MG63 (cell line): ENCODE measurements at places on chromosomes 2 and 18. TPM values are rescaled to one million over a fixed set of nuclear protein-coding genes. Genes with fewer than 3 reads are reported as not detected.
A peak's percentile ranks its signal among the peaks of the same experiment; 100 is the strongest.

DNA sequence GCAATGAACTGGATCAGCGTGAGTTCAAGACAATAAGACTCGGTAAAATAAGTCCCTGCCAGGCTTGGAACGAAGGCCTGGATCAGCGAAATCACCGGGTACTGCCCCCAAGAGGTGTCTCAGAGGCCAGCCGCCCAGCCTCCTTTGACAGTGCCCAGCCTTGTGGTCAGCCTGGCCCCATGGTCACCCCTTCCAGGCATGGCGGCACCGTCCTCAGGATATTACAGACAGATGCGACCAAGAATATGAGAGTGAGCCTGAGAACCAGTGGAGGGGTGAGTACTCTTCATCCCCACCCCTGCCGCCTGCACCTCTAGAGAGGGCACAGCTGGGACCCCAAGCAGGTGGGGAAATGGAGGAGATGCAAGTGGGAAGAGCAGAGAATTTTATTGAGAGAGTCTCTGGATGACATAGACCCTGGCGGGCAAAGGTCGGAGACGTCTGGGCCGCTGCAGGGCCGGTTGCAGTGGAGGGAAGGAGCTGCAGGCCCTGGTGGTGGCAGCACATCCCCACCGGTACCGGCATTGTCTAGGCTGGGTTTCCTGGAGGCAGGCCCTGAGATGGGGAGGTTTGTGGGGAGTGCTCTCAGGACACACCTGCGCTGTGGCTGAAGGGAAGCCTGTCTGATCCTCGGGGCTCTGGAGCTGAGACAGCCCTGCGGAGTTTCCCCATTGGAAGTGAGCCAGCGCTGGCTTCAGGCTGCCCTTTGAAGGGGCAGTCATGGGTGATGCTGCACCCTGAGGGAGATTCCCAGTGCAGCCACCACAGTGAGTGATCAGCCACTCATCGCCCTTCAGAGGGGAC lies 190.0 kb downstream of the SEPTIN10 start:
- DNase-seq, result no peak

- no peak for DNase-seq
Measured at GRCh38 chr2:38549851-38550250, 52.9 kb downstream of the HNRNPLL start.

DNA sequence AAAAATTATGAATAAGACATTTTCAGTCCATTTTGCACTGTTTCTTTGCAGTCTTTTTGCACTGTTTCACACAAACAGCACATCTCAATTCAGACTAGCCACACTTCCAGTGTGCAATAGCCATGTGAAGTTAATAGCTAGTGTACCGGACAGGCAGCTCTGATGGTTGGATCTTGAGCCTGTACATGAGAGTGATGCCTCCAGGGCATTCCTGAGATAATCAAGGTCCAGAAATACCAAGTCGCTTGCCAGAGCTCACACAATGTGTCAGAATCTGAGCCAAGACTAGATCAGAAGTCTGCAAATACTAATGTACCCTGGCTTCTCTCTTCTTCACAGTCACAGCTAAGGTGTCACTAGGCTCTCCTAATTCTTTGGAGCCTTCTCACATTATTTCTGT lies 180.2 kb downstream of the OSR1 start:
- DNase-seq, result peak; percentile 19

GRCh38 chr2:96136129-96136720 lies 2.1 kb downstream of the ASTL start:
- DNase-seq, result no peak

DNA sequence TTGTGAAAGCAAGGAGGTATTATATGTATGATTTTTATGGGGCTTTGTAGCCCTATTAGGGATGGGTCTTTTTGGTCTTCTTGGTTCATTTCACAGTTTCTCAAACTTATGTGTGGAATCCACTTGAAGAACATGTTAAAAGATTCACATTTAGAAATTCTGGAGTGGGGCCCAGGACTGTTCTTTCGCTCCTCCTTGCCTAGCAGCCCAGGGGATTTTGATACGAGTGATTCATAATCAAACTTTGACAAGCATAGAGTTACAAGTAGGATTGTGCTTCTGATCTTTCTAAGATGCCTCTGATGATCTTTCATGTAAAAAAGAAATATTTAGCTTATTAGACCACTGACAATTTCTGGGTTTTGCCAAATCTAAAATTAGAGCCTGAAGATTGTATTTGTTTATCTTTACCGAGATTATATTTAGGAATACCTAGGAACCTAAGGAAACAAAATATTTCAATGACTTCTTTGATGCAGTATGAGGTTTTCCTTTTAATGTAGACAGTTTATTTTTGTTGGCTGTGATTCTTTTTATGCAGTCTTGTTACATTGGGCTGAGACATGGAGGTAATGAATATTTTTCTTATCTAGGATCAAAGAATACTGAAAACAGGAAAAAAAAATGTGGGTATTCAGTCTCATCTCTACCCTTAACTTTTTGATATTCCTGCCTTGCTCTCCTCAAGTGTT lies 324.0 kb downstream of the PARD3B start:
- DNase-seq, result no peak

- DNase-seq, result no peak
Measured at GRCh38 chr2:119359774-119360173, 6.9 kb downstream of the C2orf76 start.

- DNase-seq, result no peak
Measured at GRCh38 chr2:159362816-159363251, 76.3 kb upstream of the WDSUB1 start.

- no peak for DNase-seq
Measured at GRCh38 chr2:63434024-63435001, 154.0 kb downstream of the WDPCP start.

- no peak for DNase-seq
Measured at GRCh38 chr2:3222636-3223035, 155.0 kb downstream of the EIPR1 start.

DNA sequence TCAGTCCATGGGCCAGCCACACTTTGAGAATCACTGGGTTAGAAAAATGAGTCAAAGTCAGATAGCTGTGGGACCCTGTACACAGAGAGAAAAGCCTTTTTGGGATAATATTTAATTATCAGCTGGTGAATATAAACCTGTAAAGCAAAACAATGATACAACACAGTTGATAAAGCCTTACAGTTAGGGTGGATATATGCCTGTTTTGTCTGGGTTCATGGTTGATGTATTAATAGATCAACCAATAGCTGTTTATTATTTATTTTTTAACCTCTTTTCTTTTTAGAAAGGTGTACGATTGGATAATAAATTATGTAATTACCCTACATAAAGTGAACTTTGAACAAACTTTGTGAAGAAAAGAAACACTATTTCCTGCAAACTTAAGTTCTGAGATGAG lies 145.6 kb downstream of the TDRD15 start:
- no peak for DNase-seq

GRCh38 chr2:85584354-85584856 lies at the start of gene VAMP5:
Gene VAMP5 (plus strand): TSS chr2:85584431. CDS start chr2:85584491, 60 bp downstream.
- DNase-seq, result peak; percentile 35

DNA sequence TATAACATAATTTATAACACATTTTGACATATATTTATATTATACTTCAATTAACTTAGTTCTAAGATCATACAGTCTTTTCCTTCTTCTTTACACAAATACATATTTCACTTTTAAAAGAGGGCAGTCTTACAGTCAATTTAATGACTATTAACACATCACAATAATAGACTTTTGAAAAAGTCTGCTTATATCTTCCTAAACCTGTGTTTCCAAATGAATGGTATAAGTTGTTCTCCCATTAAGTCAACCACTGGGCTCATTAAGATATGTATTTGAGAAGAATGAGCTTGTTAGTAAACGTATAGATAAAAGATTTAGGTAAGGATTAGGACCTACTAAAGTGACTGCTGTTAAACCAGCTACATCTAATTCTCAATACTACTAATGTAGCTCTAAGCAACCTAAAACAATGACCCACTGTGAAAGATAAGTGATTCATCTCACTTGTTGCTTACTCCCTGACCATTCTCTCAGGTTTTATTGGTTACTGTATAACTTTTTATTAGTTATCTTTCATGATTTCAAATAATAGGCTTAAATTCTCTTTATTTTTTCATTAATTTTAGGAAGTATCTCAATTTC lies 27.0 kb downstream of the SLC40A1 start:
- no peak for DNase-seq

DNA sequence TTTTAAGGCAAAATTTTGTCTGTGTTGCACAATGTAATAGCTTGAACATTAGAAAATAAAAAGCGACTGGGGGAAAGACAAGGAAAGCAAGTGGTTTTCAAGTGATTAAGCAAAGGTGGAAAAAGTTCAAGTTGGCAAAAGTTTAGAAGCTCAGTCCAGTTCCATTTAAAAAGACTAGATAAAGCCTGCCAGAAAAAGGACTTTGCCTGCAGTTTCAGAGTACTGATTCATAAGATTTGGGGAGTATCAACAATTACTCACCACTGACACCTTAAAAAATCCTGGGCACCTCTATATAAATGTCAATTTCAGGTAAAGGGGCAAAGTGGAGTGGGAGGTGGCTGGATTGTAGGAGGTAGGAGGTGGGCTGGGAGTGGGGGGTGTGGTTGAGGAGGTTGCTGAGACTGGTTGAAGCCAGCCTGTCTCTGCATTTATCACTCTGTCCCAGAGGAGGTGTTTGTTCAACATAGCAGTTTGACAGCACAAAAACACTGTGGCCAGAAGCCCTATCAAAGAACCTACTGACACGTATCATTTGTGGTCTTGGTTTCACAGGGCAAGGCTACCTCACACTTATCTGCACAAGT lies 14.6 kb downstream of the ZEB2 start:
- DNase-seq, result peak; percentile 48

DNA sequence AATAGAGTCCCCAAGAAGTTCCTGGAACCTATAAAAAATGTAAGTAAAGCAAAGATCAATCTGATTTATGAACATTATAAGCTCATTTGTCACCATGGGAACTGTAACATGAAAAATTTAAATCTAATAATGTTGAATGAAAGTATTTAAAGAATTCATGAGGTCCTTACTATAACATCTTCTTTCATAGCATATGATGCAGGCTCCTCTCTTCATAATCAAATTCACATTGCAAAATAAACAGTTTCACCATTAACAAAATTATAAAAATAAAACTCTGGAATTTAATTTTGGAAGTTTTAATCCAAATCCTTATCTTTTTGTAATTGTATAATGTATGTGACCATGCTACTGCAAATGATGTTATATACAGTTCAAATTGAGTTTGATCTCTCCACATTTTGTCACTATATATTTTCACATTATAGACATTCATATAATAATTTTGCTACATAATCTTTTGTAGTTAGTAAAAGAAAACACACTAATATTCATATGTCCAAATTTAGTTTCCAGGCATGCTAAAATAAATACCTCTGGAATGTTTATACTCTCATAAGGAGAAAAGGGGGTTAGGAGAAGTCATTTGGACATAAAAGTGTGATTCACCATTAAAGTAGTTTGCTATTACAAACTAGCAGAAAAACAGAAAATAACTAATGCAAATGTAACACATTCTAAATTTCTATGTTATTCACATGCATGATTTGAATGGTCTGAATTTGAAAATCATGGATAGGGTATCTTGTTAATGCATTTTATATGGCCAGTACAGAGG lies 954.1 kb downstream of the DSC3 start:
- no peak for DNase-seq

DNA sequence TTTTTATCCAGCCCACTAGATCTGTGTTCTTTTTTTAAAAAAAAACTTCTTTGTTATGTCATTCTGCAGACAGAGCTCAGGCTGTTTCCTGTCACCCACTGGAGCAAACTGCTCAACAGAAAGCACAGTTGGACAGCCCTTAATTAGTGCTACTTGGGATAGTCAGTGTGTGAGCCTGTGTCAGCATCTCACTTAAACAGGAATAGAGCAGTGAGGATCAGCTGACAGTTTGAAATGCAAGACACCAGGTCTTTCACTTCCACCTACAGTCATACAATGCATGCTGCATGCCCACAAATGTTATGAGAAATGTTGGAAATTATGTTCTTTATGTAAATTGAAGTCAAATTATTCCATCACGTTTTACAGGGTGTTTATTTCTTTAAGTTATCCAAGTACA lies 174.9 kb downstream of the NR4A2 start:
- no peak for DNase-seq

GAL3ST2 gene
- total RNA-seq, result 1.7 TPM in 1 of 2 replicates, not detected in the other

PSMA8 gene
- 0.23 TPM in 1 of 2 replicates, not detected in the other for total RNA-seq
